Immature natural killer cell (primary cell): ENCODE measurements at places on chromosomes 7 and 10. TPM values are rescaled to one million over a fixed set of nuclear protein-coding genes. Genes with fewer than 3 reads are reported as not detected.
A peak's percentile ranks its signal among the peaks of the same experiment; 100 is the strongest.

CALML3 gene
- polyA plus RNA-seq = not detected

GPR26 gene
- not detected for polyA plus RNA-seq

PTPRE gene
- 73.1 TPM for polyA plus RNA-seq

IFIT5 gene
- polyA plus RNA-seq = 10.4 TPM

CDNF gene
- polyA plus RNA-seq = 1.3 TPM

KEL gene
- polyA plus RNA-seq = not detected

SFTPA1 gene
- polyA plus RNA-seq = not detected

JAKMIP3 gene
- not detected for polyA plus RNA-seq

DNA sequence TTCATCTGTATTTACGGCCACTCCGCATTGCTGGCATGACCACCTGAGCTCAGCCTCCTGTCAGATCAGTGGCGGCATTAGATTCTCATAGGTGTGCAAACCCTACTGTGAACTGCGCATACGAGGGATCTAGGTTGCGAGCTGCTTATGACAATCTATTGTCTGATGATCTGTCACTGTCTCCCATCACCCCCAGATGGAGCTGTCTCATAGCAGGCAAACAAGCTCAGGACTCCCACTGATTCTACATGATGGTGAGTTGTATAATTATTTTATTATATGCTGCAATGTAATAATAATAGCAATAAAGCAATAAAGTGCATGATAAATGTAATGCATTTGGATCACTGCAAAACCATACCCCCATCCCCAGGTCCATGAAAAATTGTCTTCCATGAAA lies 1172.9 kb upstream of the AUTS2 start:
- no peak overlapping the region for H3K27ac ChIP-seq
- H3K4me3 ChIP-seq = no peak overlapping the region
- H3K4me1 ChIP-seq = no peaks in the 10 kb centered on the region
- no peak for DNase-seq

GRCh38 chr10:22433875-22434274 lies 88.6 kb downstream of the SPAG6 start:
- H3K4me3 ChIP-seq = no peak overlapping the region
- peaks cover 38% of the 10 kb centered on the region for H3K4me1 ChIP-seq
- no peak overlapping the region for H3K27ac ChIP-seq
- DNase-seq = no peak
- H3K27me3 ChIP-seq = peaks cover 18% of the 10 kb centered on the region
- H3K36me3 ChIP-seq = no peaks in the 10 kb centered on the region

DNA sequence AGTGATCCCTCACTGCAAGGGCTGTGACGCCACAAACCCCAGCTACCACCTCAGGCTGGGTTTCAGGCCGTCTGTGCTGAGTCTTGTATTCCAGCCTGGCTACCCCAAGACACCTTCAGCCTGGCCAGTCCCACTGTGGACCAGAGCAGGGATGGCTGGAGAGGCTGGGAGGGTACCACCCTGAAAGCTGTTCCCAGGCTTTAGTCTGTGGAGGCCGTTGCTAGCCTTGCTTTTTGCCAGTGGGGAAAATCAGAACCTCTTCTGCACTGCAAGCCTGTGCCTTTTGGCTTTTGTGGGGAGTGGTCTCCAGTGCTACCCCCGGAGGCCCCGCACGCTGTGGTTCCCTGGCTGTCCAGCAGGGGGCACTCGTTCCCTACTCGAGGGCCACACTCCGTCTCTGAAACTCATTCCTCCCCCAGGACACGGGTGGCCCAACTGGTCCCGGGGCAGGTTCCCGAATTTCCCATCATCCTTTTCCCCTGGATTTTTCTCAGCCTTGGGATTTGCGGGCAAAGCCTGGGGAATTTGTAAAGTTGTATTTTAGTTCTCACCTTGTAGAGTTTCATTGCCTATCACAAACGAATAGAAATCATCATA lies 128.4 kb upstream of the BTBD16 start:
- no peak overlapping the region for H3K4me3 ChIP-seq
- DNase-seq = no peak
- no peaks in the 10 kb centered on the region for H3K36me3 ChIP-seq
- peaks cover 1% of the 10 kb centered on the region for H3K4me1 ChIP-seq
- H3K27me3 ChIP-seq = peaks cover 2% of the 10 kb centered on the region
- no peak overlapping the region for H3K27ac ChIP-seq

DNA sequence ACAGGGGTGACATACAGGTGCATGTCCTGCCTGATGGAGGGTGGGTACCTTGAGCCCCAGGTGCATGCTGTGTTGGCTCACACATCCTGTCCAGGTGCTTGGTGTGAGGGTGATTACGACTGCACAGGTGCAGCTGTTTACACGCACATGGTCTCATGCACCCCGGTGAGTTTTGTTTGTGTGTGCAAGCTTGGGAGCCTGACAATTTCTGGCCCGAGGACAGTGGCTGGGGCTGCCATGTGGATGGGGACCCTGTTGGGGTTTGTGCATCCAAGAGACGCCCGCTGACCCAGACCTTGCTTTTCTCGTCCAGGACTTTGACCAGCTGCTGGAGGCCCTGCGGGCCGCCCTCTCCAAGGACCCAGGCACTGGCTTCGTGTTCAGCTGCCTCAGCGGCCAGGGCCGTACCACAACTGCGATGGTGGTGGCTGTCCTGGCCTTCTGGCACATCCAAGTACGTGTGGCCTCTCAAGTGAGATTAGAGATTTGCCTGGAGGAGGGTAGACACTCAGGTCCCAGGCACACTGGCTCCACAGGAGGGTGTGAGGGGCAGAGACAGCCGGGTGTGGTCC lies 61.7 kb downstream of the PRF1 start:
- no peaks in the 10 kb centered on the region for H3K36me3 ChIP-seq
- no peak overlapping the region for H3K27ac ChIP-seq
- no peak overlapping the region for H3K4me3 ChIP-seq
- H3K27me3 ChIP-seq = peaks cover 3% of the 10 kb centered on the region
- H3K4me1 ChIP-seq = peaks cover 3% of the 10 kb centered on the region

- H3K27ac ChIP-seq = no peak overlapping the region
- DNase-seq = no peak
- no peaks in the 10 kb centered on the region for H3K36me3 ChIP-seq
- no peaks in the 10 kb centered on the region for H3K27me3 ChIP-seq
- no peaks in the 10 kb centered on the region for H3K4me1 ChIP-seq
Measured at GRCh38 chr7:152931633-152932032, 172.1 kb downstream of the ACTR3B start.

DNA sequence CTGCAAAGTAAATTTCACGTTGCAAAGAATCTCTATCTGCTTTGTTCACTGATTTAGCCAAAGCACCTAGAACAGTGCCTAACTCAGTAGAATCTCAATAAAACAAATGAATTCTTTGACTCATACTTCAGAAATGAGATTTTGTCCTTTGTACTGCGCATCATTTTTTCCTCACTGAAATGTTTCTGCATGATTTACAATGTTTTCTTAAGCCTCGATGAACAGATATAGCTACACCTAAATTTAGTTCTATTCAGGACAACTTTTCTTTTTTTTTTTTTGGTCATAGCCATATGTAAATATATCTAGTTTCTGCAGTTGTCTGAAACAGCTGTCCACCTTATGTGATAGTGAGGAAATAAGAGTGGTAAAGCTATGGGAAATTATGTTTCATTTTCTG lies 15.3 kb downstream of the GNAT3 start:
- no peaks in the 10 kb centered on the region for H3K4me1 ChIP-seq
- H3K27me3 ChIP-seq = no peaks in the 10 kb centered on the region
- no peak for DNase-seq
- no peaks in the 10 kb centered on the region for H3K36me3 ChIP-seq
- H3K4me3 ChIP-seq = no peak overlapping the region

DNA sequence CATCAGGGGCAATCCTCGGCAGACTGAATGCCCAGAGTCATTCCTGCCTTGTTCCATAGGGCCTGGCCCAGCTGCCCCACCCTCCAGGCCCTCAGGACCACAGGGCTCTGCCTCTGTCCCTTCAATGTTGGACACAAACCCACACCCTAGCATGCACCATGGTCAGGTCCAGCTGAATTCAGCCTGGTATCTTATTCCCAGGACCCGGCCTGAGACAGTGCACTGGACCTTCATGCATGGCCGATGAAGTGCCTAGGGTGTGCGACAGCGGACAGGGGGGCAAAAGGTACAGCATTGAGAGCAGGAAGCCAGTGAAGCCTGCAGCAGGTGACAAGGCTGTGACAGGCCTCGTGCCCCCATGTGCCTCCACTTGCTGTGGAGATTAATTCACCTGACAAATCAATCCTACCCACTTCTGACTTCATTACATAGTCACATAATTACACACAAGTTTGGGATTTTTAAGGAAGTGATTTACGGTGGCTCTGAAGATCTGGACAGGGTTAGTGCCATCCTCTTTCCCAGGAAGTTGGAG lies 261.9 kb downstream of the GRID1 start:
- H3K4me1 ChIP-seq = no peaks in the 10 kb centered on the region
- peaks cover 3% of the 10 kb centered on the region for H3K27me3 ChIP-seq
- H3K4me3 ChIP-seq = no peak overlapping the region
- H3K36me3 ChIP-seq = no peaks in the 10 kb centered on the region
- DNase-seq = no peak

- peaks cover 4% of the 10 kb centered on the region for H3K27me3 ChIP-seq
- H3K27ac ChIP-seq = no peak overlapping the region
- no peak overlapping the region for H3K4me3 ChIP-seq
- no peaks in the 10 kb centered on the region for H3K4me1 ChIP-seq
- no peak for DNase-seq
- no peaks in the 10 kb centered on the region for H3K36me3 ChIP-seq
Measured at GRCh38 chr10:131116216-131116990, 195.1 kb downstream of the TCERG1L start.

GRCh38 chr10:132392184-132392800 lies 4.7 kb upstream of the PWWP2B start:
- H3K27me3 ChIP-seq = peaks cover 14% of the 10 kb centered on the region
- peak overlapping the region; percentile 80 for H3K27ac ChIP-seq
- H3K4me3 ChIP-seq = peak overlapping the region; percentile 32
- DNase-seq = peak; percentile 63

DNA sequence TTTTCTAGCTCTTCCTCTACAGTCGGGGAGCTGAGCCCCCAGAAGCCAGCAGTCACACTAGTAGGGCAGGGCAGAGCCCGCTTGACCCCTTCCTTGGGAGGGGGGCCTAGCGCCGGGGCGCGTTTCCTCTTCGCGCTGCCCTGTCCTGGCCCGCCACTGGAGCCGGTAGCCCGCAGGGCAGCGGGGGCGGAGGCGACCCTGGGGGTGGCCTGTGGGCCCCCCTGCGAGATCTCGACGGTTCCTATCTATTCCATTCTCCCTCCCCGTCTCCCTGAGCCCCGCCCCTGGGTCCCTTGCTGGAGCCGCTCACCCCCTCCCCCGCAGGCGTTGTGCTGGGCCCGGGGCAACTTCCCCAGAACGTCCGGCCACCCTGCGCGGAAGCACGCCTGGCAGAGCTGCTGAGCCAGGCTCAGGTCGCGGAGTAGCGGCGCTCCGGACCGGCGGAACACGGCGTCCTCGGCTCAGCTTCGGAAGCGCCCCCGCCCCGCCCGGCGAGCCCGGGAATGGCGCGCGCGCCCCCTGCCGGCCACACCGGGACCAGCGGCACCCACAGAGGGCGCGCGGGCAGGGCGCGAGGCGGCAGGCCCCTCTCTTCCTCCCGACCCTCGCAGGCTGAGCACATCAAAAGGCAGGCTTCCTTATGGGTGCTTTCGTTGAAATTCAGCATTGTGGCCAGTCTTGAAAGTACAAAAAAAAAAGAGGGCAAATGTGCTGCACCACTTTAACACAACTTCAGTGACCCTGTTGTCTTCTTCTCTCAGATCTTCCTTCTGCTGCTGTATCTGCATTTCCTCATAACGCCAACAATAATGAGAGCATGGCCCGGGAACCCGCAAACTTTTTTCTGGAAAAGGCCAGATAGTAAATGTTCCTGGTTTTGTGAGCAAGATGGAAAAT lies 327.6 kb downstream of the TNS3 start:
- H3K4me3 ChIP-seq = peak overlapping the region; percentile 70
- no peak overlapping the region for H3K27ac ChIP-seq
- peaks cover 25% of the 10 kb centered on the region for H3K4me1 ChIP-seq
- H3K36me3 ChIP-seq = no peaks in the 10 kb centered on the region

- H3K4me1 ChIP-seq = peaks cover 13% of the 10 kb centered on the region
- H3K36me3 ChIP-seq = no peaks in the 10 kb centered on the region
- no peak overlapping the region for H3K27ac ChIP-seq
- H3K27me3 ChIP-seq = peaks cover 5% of the 10 kb centered on the region
- DNase-seq = no peak
- no peak overlapping the region for H3K4me3 ChIP-seq
Measured at GRCh38 chr10:43260117-43260761, 6.6 kb downstream of the RASGEF1A start.

- no peaks in the 10 kb centered on the region for H3K27me3 ChIP-seq
- peaks cover 22% of the 10 kb centered on the region for H3K4me1 ChIP-seq
- no peak overlapping the region for H3K27ac ChIP-seq
- no peak overlapping the region for H3K4me3 ChIP-seq
- no peaks in the 10 kb centered on the region for H3K36me3 ChIP-seq
Measured at GRCh38 chr7:101841328-101841727, 23.9 kb downstream of the CUX1 start.

GRCh38 chr7:70512761-70513160 lies 619.2 kb upstream of the GALNT17 start:
- H3K4me1 ChIP-seq = no peaks in the 10 kb centered on the region
- H3K4me3 ChIP-seq = no peak overlapping the region
- no peak for DNase-seq
- H3K36me3 ChIP-seq = no peaks in the 10 kb centered on the region
- no peak overlapping the region for H3K27ac ChIP-seq

DNA sequence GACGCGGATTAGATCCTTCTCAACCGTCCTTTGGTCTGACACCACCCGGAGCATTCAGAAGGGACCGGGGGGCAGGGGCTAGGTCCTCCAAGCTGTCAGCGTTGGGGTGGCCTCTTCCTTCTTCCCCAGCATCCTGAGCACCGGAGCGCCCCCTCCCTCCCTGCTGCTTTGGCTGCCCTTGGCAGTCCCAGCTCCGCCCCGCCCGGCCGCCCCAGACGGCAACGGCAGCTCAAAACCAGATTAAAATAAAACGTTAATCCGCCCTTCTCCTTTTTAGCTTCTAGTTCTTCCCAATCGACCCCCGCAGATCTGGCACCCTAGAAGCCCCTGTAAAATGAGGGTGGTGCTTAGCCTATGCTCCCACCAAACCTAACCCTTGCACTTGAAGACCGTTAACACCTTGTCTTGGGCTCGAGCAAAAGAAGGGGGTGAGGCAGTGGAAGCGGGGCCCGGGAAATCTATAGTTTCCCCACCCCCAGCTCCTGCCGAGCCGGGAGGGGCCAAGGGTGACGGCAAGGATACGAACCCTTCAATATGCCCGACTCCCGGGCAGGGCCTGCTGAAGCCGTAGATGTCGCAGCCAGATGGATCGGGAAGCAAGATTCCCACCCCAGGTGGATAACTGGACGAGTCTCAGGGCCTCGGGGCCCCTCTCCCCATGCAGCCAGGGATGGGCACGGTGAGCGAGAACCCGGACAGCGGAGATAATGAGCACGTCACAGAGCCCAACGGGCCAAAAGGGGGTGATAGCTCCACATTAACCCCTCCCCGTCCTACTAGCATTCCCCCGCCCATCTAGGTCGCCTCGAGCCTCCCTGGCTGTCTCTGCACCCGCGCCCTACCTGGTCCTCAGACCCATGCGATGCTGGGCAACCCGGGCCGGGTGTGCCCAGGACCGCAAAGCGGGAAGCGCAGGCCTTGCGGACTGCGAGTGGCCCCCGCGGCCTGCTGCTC lies 169.7 kb downstream of the NRF1 start:
- peak overlapping the region; percentile 73 for H3K4me3 ChIP-seq
- no peak overlapping the region for H3K27ac ChIP-seq
- peaks cover 46% of the 10 kb centered on the region for H3K27me3 ChIP-seq

- H3K4me1 ChIP-seq = no peaks in the 10 kb centered on the region
- H3K27me3 ChIP-seq = no peaks in the 10 kb centered on the region
- no peak for DNase-seq
- H3K4me3 ChIP-seq = no peak overlapping the region
Measured at GRCh38 chr10:110793886-110794285, 77.8 kb upstream of the PDCD4 start.

- peaks cover 6% of the 10 kb centered on the region for H3K27me3 ChIP-seq
- no peak for DNase-seq
- H3K27ac ChIP-seq = no peak overlapping the region
- no peak overlapping the region for H3K4me3 ChIP-seq
Measured at GRCh38 chr7:123643495-123644441, 11.9 kb upstream of the LMOD2 start.
